ENCODE measurements at places on chromosomes 6 and 20. TPM values are rescaled to one million over a fixed set of nuclear protein-coding genes. Genes with fewer than 3 reads are reported as not detected.

DNA sequence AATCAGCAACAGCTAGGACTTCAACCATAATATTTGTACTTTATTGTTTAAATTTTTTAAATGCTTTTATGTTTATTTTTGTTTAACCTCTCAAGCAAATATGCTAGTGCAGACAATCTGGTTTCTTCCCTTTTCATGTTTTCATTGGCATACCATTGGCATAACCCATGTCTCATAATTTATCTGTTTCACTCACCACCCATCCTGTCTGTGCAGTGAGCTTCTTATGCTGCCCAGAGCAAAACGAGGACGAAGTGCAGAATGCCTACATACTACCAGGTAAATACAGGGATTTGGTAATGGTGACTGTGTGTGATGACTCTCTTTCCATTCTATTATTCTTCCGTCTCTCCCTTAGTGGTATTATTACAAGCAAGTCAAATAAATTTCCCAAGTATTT is 361.4 kb upstream of the KCNQ5 start:
- DNase-seq, result no peak

The PDE10A gene
- 0.82 TPM for polyA plus RNA-seq

The SPATS1 gene
- not detected for polyA plus RNA-seq

The RSPO3 gene
- polyA plus RNA-seq, result 280 TPM

DNA sequence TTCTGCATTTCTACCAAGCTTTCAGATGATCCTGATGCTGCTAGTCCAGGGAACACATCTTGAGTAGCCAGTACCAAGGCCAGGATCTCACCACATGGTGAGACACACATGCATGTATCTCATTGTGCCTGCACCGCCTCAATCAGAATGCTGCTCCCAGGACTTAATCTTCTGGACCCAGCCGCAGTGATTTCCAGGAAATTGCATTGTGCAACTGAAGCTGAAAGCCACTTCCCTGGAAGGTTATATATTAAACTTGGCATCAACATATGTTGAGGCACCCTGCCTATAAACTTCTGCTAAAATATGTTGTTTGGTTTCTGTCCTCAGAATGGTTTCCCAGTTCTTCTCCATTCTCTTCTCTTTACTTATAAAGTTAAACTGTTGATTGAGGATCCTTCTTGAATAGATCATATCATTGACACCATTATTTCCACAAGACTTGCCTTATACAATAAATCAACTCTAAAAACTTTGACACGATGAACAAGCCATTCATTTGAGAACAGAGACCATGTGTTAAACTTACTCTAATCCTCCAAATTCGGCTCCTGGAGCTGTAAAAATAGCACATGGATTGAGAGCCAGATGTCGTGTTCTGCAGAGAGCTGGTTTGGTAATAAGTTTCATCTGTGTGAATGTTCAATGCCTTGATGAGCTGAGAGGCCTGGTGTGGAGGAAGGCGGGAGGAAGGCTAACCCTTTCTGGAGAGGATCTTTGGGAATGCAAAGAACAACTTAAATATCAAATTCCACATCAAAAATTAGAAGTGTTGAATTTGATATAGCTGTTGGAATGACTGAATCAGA is 65.0 kb upstream of the PCSK2 start:
- DNase-seq, result no peak

- peak; percentile 85 for DNase-seq
Measured at GRCh38 chr6:152232501-152233151, 404.5 kb downstream of the SYNE1 start.

- peak; percentile 46 for DNase-seq
Measured at GRCh38 chr20:50995506-50995905, 27.4 kb downstream of the KCNG1 start.

- peak; percentile 69 for DNase-seq
Measured at GRCh38 chr6:53961679-53962370, 149.4 kb upstream of the MLIP start.

- DNase-seq, result no peak
Measured at GRCh38 chr6:170294813-170295509, 4.1 kb upstream of the DLL1 start.

- DNase-seq, result peak; percentile 77
Measured at GRCh38 chr6:97440590-97441176, 157.7 kb upstream of the MMS22L start.

The C6orf132 gene
- 0.49 TPM for polyA plus RNA-seq

The RIMS4 gene
- polyA plus RNA-seq, result 2.0 TPM

The RNF217 gene
- polyA plus RNA-seq, result 9.4 TPM

The PYGB gene
- 192 TPM for polyA plus RNA-seq

DNA sequence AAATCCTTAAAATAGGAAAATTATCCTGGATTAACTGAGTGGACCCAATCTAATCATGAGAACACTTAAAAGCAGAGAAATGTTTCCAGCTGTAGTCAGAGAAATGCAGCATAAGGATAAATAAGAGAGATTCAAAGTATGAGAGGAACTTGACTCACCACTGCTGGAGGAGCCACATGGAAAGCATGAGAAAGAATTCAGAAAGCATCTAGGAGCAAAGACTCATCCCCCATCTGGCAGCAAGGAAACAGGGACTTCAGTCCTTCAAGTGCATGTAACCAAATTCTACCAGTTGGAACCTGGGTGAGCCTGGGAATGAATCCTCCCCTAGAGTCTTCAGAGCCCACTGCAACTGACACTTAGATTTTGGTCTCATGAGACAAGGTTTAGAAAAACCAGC is 33.7 kb downstream of the RNF146 start:
- DNase-seq, result peak; percentile 72

DNA sequence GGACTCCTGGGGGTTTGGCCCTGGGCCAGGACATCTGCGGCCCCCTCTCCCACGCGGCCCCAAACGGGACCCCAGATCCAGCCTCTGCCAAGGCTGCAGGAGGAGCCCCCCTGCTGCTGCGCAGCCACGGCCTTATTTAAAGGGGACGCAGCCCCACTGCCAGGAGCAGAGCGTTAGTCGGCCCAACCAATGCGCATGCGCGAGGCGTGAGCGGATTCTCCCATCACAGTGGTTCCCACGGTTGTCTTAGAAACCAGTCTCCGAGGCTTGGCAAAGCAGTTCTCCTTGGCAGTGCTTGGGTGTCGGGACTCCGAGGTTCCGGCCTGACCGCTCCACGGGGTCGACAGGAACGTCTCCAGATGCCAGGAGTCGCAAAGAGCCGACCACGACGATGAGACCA is 288.3 kb upstream of the ZNF337 start:
- peak; percentile 19 for DNase-seq

The PRR18 gene
- 0.33 TPM for polyA plus RNA-seq

The ADGRB3 gene
- polyA plus RNA-seq, result 1.2 TPM

GRCh38 chr20:50478162-50478990 is 31.8 kb upstream of the PTPN1 start:
- peak; percentile 54 for DNase-seq

The DACT2 gene
- polyA plus RNA-seq, result 0.77 TPM
